ENCODE measurements at places on chromosomes 1 and 21.

GRCh38 chr1:243354511-243355153, 98.8 kb downstream of the SDCCAG8 start:
- no peak for DNase-seq

DNA sequence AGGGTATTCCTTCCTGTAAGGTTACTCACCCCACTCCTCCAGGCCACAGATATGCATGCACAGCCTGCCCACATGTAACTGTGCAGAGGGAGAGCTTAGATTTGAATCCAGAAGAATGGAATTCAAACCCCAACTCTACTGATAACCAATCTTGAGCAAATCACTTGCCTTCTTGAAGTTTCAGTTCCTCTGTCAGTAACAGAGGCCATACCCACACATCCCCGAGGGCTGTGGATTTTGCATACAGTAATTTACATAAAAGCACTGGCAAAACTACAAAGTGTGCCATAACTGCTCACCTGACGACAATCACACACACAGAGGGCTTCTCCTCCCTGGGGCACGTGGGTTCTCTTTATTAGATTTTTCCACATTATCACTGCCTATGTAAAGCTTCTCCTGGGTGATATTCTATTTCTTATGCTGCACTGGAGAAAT, 18.6 kb downstream of the CD247 start:
- DNase-seq = no peak

DNA sequence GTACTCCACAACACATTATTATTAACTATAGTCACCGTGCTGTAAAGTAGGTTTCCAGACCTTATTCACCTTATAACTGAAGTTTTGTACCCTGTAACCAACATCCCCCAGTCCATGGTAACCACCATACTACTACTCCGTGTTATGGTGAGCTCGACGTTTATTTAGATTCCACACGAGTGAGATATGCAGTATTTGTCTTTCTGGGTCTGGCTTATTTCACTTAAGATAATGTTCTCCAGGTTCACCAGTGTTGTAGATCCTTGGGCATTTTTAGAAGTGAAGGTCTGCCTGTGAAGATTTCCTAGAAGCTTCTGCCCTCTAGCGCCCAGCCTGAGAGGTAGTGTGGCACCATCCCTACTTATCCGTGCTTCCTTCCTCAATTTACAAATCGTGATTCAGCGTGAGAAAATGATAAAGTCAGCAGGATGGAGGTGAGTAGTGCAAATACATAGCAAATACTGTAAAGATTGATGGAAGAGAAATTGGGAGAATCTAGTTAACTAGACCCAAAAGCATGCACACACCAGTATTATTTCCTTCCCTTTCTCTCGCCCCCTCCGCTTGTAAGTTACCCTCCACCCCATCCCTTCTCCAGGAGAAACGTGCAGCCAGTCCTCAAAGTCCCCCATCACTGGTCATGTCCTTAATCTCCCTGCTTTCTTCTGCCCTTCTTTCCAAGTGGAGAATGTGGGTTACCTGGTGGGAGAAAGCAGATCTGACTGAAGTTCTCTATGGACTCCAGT, 36.0 kb upstream of the DISC1 start:
- DNase-seq = peak; percentile 65

- DNase-seq = no peak
Observed at GRCh38 chr1:93730621-93731020, 49.0 kb upstream of the BCAR3 start.

- DNase-seq = peak; percentile 72
Observed at GRCh38 chr1:9490605-9491339, 48.5 kb upstream of the SLC25A33 start.

DNA sequence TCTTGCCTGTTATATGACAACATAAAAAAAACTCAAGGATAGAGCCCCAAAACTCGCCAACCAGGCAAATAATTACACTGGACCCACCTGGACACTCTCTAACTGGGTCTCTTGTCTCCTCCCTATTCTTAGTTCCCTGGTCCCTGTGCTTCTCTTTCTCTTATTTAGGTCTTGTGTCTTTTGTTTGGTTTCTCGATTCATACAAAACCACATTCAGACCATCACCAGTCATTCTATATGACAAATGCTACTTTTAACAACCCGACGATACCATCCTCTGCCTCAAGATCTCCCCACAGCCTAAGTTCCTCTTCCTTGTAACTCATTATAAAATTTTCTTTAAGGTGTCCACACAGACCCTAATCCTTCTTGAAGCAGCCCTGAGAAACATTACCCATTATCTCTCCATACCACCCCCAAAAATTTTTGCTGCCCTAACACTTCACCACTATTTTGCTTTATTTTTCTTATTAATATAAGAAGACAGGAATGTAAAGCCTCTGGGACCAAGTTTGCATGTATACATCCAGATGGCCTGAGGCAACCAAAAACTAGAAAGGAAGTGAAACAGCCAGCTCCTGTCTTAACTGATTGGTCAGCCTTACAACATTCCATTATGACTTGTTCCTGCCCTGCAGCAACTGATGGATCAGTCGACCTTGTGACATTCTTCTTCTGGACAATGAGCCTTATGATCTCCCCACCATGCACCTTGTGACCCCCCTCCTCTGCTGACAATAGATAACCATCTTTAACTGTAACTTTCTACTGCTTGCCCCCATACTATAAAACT, 638.2 kb downstream of the AMY1C start:
- DNase-seq = no peak

DNA sequence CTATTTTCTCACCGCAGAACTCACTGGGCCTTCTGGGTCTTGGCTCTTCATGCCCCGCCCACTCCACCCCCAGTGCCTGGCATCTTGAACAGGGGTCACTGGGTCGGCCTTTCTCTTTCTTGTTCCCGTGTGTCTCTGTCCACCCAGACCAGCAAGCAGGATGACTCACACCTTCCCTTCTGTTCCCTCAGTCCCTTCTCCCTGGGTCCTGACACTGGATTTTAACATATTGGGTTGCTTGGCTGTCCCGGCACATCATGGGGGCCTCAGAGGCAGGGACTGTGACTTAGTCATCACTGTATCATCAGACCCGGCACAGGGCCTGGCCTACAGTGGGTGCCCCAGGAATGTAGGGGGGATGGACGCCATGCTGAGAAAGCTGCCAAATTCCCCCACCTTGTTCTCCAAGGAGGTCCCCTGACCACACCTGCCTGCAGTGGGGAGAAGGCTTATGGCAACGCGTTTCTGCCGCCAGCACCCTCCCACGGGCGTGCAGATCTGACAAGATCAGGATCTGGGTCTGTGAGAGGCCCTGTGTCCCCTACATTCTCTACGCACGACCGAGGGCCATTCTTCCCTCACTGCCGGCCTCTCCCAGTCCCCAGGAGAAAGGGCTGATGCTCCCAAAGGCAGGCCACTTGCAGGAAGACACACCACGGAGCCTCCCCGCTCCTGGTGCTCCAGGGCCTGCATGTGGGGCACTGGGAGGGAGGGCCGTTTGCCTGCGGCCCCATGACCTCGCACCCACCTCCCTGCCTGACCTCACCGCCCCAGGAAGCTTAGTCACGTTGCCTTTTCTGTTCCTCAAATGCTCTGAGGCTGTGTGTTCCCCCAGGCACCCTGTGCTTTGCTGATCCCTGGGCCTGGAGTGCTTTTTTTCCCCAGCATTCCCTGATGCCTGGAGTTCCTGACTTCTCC, 157.2 kb upstream of the TMEM51 start:
- peak; percentile 68 for DNase-seq

DNA sequence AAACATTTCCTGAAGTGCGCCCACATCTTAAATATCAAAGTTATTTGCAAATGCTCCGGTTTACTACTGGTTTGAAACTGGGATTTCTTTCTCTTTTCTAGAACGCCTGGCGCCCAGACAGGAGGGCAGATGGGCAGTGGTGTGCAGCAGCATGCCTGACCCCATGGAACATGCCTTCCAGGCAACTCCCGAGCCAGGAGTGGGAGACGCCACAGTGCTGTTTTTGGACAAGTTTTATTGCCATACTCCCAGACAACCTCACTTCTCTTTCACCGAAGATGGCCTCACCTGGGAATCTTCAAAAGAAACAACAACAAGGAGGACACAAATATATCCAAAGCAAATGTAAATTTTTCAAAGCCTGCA, 21.5 kb downstream of the UBE2G2 start:
- no peak for DNase-seq

DNA sequence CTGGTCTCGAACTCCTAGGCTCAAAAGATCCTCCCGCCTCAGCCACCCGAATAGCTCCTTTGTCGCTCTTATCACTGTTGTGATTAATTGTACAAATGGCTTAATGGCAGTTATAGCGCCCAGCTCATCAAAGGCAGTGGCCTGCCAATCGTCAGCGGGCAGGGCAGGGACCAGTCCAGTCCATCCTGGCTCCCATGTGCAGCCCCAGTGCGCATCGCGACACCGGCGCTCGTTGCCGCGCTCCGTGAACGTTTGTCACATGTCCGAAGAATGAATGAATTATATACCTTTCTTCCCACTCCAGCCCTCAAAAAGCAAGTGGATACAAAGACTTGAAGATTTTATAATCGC, 18.4 kb downstream of the MTX1 start:
- DNase-seq = no peak

- no peak for DNase-seq
Observed at GRCh38 chr1:200550367-200550766, 70.2 kb downstream of the KIF14 start.

- peak; percentile 70 for DNase-seq
Observed at GRCh38 chr1:3368711-3369445, 85.6 kb upstream of the ARHGEF16 start.

- DNase-seq = no peak
Observed at GRCh38 chr1:172973424-172973823, 77.3 kb downstream of the TNFSF18 start.

DNA sequence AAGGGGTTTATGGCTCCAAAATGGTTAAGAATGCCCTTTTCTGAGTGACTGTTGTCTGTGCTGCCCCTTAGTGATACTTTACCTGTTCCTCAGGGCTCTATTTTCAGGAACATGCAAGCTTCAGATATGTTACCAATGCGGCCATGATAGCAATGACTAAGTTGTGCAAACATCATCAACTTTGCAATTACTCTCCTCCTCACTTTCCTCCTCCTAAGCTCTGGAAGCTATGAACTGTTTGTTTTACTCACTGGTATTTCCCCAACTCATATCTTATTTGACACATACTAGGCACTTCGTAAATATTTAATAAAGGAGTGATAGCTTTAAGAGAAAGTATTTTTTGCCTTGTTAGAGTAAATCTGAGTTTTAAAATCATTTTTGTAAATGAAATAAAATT, 53.8 kb downstream of the RWDD3 start:
- DNase-seq = no peak

- DNase-seq = peak; percentile 79
Observed at GRCh38 chr1:3186526-3186921, 117.5 kb downstream of the PRDM16 start.

DNA sequence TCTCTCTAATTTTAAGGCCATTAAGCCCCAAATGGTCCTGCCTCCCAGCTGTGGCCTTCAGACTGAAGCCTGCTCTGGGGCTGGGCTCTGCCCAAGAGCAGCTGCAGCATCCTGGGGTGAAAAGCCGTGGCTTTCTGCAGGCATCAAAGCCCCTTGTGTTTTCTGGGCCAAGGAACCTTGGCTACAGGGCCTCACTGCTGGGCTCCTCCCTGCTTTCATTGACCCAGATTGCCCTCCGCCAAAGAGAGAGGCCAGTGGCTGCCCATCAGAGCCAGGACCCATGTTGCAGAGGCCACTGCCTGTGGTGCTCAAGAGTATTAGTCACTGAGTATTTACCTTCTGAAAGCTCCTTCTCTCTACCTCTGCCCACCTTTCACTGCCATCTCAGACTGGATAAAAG, 1.6 kb downstream of the ZNF648 start:
- DNase-seq = no peak

DNA sequence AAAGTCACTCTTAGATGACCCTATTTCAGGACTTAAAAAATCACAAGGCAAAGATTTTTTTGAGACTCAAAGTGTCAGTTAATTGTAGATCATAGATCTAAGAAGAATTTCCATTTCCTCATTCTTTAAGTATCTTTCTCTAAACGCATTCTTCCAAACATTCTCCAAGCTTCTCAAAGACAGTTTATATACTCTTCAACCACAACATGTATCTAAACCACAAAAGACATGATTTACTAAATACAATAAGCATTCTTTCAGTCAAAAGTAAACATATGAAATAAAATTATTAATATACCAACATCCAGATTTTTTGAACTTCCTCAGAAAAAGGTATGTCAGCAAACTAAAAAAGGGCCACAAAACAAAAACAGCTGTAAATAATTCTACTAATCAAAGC, 24.4 kb downstream of the RC3H1 start:
- peak; percentile 49 for DNase-seq

GRCh38 chr1:231107151-231107550, 54.7 kb upstream of the TRIM67 start:
- no peak for DNase-seq

- no peak for DNase-seq
Observed at GRCh38 chr1:28154078-28154594, 22.4 kb downstream of the PTAFR start.

- no peak for DNase-seq
Observed at GRCh38 chr1:65090406-65090805, 57.6 kb upstream of the AK4 start.

- no peak for DNase-seq
Observed at GRCh38 chr21:34522284-34522683, 10.3 kb upstream of the KCNE1 start.

DNA sequence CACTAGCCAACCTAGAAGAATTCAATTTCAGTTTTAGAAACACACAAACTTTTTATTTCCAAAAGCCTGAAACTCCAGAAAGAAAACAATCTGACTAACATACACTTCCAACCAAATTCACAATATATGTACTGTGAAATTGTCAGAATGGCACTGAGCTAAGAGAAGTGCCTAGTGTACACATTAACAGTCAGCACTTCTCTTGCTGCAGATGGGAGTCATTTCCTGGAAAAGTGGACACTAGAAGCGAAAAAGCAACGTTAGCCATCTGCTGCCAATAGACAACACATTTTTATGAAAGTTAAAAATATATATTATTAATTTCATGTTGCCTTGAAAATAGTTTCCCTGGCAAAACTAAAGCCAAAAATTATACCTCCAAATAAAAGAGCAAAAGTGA, 66.1 kb downstream of the EPS15 start:
- no peak for DNase-seq

- DNase-seq = peak; percentile 61
Observed at GRCh38 chr1:213333121-213333520, 282.1 kb downstream of the RPS6KC1 start.

- no peak for DNase-seq
Observed at GRCh38 chr1:53963460-53963859, 17.3 kb downstream of the LRRC42 start.

Data from fibroblast of skin of abdomen (primary cell).